Fibroblast of lung (primary cell): ENCODE measurements at places on chromosomes 5 and 9. TPM values are rescaled to one million over a fixed set of nuclear protein-coding genes. Genes with fewer than 3 reads are reported as not detected.

- peak; percentile 89 for DNase-seq
These were observed 303.0 kb upstream of the PDE4D start for GRCh38 chr5:60196385-60197113.

DNA sequence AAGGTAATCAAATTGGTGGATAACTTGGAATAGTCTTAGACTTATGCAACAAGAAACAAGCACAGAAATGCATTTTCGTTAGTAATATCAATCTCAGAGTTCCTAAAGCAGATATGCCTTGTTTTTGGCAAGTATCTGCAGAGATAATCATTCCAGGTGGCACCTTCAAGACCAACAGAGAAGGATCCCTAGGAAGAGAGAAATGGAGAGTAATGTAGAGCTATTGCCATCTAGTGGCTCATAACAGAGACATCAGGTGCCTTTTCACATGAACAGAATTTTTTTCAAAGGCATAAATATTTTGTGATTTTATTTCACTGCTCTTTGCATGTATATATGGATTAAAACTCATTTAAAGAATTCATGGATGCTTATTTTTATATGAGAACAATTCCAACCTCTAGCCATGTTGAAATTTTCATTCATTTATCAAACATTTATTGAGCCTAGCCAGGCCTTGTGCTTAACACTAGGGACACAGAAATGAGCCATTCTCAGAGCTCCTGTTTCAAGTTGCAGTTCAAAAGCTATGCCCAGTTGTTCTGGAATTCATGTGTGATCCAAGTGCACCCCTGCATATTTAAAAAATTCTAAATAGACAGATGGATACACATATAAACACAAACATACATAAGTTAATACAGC lies 117.5 kb upstream of the OR13F1 start:
- DNase-seq: peak; percentile 45

DNA sequence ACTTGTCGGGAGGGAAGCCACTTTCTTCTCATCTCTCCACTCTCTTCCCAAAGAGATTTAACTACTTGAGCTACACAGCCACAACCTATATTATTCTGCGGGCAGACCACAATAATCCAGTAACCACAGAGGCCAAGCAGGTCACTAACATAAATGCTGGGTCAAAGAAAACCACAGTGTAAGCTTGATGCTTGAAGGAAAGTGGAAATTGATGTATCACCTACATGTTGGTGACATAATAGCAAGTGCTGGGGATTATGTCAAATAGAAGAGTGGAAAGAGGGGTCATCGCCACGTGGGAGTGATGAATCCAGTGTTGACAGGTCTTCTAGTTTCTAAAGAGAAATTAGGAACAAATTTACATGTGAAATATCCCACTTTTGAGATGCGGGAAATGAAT lies 40.9 kb downstream of the RFK start:
- peak; percentile 61 for DNase-seq

DNA sequence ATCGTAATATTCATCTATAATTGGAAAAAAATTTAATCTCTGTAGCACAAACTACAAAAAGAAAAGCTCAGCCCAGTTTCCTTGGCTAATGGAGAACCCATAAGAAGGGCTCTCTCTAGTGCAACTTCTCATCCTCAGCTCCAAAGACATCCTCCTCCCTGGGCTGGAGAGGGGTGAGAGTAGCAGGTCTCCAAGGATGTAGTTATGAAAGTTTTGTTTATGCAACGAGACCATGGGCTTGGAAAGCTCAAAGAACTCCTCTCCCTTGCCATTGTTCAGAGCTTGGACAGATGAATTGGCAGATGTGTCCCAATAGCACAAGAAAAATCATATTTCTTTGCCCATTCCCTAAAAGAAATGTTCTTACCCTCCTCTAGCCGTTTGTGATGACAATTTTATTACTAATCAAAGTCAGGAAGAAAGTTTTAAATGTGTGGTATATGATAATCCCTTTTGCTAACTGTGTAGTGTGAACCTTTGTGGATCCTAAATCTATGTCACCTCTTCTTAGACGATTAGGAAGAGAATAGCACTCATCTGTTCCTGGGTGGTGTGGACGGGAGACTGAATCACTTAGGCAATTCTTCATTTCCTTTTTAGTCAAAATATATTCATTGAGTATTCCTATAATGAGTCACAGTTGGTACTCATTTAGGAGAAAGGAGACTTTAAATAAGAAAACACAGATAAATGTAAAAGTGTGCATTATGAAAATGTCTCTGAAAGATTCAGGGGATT lies 52.2 kb downstream of the GARNL3 start:
- no peak for DNase-seq

DNA sequence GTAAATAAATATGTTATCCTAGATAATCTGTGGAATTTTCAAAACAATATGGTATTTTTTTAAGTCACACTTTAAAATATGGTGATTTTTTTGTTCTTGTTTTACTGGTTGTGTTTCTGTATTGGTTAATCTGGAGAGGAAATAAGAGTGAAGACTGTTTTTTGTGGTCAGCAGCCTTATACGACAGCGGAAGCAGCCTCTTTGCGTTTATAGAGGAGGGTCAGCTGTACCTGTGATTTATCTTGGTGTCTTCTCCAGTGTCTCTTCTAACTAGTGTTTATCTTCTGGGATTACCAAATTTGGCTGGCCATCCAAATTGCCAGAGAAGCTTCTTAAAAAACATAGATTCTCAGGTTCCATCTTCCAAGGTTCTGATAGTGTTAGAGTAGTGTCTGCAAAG lies 58.7 kb downstream of the ICE1 start:
- no peak for DNase-seq

DNA sequence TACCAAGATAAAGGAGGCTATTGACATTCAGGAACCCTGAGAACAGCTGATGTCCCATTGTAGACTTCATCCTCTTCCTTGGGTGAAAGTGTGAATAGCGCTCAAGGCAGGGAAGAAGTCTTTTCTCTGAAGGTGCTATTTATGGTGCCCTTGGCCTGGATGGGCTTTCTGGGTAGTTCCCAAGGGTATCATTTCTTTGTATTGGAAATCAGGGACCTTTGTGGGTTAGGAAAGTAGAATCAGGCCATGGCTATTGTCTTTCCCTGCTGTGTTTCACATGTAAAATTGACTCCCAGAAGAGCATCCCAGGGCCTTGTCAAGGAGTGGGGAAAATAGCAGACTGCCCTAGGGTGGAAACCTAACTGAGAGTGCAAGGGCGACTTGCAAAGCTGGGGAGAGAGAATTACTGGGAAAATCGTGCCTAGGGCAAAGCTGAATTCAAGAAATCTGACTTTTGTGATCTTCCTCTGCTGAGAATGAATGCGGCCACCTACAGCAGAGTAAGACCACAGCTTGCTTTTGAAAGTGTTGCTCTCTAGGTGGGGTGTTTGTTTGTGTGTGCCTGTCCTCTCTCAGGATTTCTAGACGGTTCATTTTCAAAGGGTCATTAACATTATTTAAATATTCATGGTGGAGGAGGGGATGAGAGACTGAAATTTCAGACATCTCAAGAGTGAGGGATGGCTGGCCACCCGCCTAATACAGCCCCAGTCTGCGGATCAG lies 160.6 kb downstream of the C9orf152 start:
- no peak for DNase-seq

- no peak for DNase-seq
These were observed 370.6 kb upstream of the PIK3R1 start for GRCh38 chr5:67844924-67845323.

DNA sequence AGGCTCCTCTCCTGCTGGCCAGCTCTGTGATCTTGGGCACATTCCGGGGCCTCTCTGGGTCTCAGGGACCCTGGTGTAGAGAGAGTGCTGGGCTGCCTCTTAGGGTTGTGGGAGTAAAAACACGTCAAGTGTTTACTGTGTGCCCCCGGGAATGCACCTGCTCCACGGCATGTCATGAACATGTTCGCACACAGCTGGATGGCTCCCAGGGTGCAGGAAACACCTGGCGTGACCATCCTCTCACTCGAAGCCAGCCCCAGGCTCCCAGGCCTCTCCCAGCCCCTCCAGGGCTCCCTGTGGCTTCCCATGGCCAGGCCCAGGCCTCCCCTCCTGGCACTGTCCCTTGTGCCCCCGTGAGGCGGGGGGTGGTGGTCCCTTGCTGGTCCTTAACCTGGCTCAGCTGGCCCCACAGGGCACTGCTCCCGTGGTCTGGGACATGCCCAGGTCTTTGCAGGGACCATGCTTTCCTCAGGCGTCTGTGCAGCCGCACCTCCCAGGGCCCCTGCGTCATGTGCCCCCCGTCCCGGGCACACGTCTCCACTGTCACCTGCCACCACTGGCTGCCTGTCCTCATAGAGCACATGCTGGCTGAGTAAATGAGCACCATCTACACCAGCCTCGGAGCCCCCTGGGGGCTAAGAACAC lies 44.9 kb downstream of the SLC6A3 start:
- DNase-seq: no peak

DNA sequence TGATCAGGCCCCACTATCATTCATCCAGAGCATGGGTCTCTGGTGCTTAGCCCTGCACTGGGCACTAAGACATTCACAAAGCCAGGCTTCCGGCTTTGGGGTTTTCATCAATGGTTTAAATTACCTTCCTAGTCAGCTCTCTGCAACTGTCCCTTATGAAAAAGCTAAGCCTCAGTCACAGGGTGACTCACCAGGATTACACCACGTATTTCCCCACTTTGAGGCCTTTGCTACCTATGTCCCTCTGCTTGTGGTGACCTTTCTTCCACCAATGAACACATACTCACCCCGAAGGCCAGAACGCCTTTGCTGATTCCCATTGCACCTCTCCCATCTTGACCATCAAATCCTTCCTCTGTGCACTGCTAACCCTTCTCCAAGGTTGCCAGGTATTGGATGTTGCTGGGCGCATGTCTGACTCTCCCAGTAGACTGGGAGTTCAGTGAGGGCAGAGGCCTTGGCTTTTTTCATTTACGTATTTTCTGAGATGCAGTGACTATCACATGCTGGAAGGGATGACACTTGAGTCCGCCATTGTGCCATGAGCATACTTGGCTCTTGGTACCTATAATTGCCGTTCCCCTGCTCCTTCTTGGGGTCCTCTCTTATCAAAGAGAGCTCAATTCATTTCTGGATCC lies 58.7 kb upstream of the TNFSF8 start:
- peak; percentile 17 for DNase-seq

DNA sequence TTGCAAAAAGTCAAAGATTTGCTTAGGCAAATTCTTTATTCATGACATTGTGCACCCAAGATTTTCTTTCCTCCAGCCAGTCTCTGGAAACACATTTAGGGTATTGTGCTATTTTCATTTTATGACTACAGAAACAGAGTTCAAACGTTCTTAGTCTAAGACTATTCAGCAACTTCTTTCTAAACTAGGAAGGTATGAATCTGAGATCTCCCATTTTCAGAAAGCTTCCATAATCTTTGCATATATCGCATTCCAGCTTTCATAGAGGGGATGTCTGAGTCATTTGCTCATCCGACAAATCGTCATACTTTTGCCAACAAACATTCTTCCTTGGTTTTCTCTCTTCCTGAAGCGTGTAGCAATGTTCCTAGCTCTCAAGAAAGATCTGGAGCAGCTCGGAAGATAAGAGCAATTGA lies 1.6 kb upstream of the PAPPA start:
- DNase-seq: peak; percentile 93

DNA sequence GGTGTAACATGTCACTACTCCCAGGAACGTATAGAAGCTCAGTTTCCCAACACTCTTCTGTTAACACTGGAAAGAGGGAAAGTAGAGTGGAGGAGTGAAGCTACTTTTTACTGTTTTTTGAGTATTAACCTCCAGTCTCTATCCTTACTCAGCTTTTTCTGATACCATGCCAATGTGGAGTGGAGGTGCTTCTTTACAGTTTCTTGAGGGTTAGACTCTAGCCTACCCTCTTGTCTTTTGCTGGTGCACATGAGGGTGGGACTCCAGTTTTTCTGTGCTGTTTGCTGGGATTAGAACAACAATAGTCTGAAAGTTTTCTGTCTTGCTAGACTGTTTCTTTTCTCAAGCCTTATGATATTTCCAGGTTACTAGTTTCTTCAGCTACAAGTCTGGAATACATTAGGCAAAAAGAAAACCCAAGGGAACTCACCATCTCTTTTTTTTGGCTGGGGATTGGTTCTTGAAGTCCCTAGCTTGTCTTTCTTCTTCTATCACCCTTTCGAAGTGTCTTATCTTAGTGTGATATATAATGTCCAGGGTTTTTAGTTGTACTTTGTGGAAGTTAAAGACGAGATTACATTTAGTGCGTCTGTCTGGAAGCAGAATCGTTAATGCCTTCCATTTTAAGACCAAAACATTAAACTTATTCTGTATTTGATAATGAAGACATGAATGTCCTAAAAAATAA lies 35.9 kb downstream of the PRR16 start:
- DNase-seq: no peak

GRCh38 chr9:112341730-112342129 lies 8.3 kb upstream of the PTBP3 start:
- peak; percentile 77 for DNase-seq

- DNase-seq: no peak
These were observed 4.2 kb downstream of the ZNF79 start for GRCh38 chr9:127428348-127428747.

GRCh38 chr9:83920469-83920926 lies 734 bp downstream of the KIF27 start:
- DNase-seq: peak; percentile 56

GRCh38 chr9:129640871-129641749 lies 841 bp downstream of the ASB6 start:
- no peak for DNase-seq

GRCh38 chr9:115880221-115880885 lies 273.2 kb upstream of the PAPPA start:
- peak; percentile 61 for DNase-seq

DNA sequence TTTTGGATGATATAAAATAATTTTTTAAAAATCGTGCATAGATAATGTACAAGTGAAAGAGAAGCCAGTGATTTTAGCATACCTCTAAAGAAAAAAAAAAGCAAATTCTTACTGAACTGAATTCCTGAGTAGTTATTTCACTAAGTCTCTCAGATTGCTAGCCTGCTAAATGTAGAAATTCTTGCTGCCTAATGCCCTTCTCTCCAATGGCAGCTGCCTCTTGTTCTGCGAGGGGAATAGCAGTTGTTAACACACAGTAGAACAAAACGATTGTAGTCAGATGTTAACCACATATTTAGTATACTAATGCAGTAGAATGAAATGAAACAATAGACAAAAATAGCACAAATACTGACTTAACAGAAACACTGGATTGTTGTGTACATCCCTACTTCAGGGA lies 26.8 kb downstream of the SMAD5 start:
- DNase-seq: peak; percentile 75

- peak; percentile 65 for DNase-seq
These were observed 1.2 kb downstream of the CARD6 start for GRCh38 chr5:40842351-40842750.

- no peak for DNase-seq
These were observed 418.2 kb downstream of the CDK5RAP2 start for GRCh38 chr9:120161776-120162175.

- DNase-seq: no peak
These were observed 232.8 kb downstream of the ADAMTS6 start for GRCh38 chr5:65248896-65249295.

- no peak for DNase-seq
These were observed 7.8 kb upstream of the ANP32B start for GRCh38 chr9:97975376-97975775.

ZNF879 gene
- total RNA-seq: 6.2 and 7.1 TPM in 2 replicates

CARTPT gene
- total RNA-seq: not detected in 2 replicates

PCDHGA4 gene
- total RNA-seq: 2.8 and 7.6 TPM in 2 replicates

PCDHGC3 gene
- 59.0 and 63.4 TPM in 2 replicates for total RNA-seq

GABRG2 gene
- total RNA-seq: under 0.01 TPM in 1 of 2 replicates, not detected in the other

NDFIP1 gene
- 50.8 and 67.4 TPM in 2 replicates for total RNA-seq

FOXD4L3 gene
- under 0.01 TPM in 1 of 2 replicates, not detected in the other for total RNA-seq

PCDH1 gene
- total RNA-seq: 0.66 and 2.3 TPM in 2 replicates

DAPK1 gene
- total RNA-seq: 15.5 and 18.5 TPM in 2 replicates
